Stomach (tissue), 19 donors: ENCODE measurements at places on chromosomes 12 and 14. TPM values are rescaled to one million over a fixed set of nuclear protein-coding genes. Genes with fewer than 3 reads are reported as not detected.

Gene C12orf54
- not detected for total RNA-seq

Gene OR4E2
- not detected for total RNA-seq

Gene ZDHHC22
- total RNA-seq, result not detected

Gene CLMN
- 35.4 TPM for total RNA-seq

GRCh38 chr12:12024911-12025682 lies 45.6 kb upstream of the BCL2L14 start:
- no peak for DNase-seq

Gene IKZF4
- 4.2 TPM for total RNA-seq
